A549 treated with CORT108297 at 1 μM for 4 hours (cell line): ENCODE measurements at places on chromosomes 12 and 14. TPM values are rescaled to one million over a fixed set of nuclear protein-coding genes. Genes with fewer than 3 reads are reported as not detected.

ADCY6 gene
- 11.9 to 16.6 TPM (median 16.2 TPM) in 5 replicates for total RNA-seq

VRTN gene
- not detected in 5 replicates for total RNA-seq

TROAP gene
- 75.6 to 99.1 TPM (median 87.2 TPM) in 5 replicates for total RNA-seq

AMHR2 gene
- total RNA-seq: 1.0 to 2.1 TPM (median 1.4 TPM) in 5 replicates

SLC39A2 gene
- total RNA-seq: not detected in 5 replicates

OTX2 gene
- total RNA-seq: not detected in 5 replicates

KLRF1 gene
- total RNA-seq: not detected in 5 replicates

TTC9 gene
- total RNA-seq: 1.9 to 2.4 TPM (median 2.2 TPM) in 5 replicates

BATF gene
- not detected in 5 replicates for total RNA-seq

TMEM119 gene
- total RNA-seq: 0.02 to 0.09 TPM (median 0.07 TPM) in 5 replicates

GNG2 gene
- total RNA-seq: 2.1 to 3.3 TPM (median 2.7 TPM) in 5 replicates

KSR2 gene
- total RNA-seq: 0.48 to 0.53 TPM (median 0.50 TPM) in 5 replicates
